Activated B cell treated with CpG ODN at 0.5 μM for 24 hours (primary cell): ENCODE measurements at places on chromosomes 13 and 19.

DNA sequence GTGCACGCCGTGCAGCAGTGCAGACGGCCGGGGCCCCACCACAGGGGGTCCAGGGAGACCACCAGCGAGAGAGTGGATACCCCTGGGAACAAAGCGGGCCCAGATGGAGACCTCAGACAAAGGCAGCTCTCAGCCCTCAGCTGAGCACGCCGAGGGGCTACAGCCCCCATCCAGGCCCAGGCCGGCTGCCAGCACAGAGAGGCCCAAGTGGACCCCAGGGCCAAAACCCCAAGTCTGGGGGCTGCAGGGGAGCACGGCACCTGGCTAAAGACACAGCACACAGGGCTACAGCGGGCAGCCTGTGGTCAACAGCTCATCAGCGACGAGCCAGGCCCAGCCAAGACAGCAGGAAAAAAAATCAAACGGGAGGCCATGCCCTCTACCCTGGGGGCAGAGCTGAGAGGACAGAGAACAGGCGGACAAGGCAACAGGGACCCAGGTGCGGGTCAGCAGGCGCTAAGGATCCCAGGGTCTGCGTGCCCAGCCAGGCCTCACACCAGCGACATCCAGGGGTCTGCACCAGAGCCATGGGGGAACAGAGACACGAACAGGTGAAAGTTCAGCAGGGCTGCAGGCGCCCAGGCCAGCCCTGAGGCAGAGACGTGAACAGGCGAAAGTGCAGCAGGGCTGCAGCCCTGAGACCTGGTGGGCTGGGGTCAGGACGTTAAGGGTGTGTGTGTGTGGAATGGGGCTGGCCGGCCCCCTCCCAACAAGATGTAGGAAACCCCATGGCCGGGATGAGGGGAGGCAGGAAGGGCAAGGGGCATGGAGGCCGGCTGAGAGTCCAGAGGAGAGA is 34.3 kb downstream of the RASA3 start:
- no peak for DNase-seq

DNA sequence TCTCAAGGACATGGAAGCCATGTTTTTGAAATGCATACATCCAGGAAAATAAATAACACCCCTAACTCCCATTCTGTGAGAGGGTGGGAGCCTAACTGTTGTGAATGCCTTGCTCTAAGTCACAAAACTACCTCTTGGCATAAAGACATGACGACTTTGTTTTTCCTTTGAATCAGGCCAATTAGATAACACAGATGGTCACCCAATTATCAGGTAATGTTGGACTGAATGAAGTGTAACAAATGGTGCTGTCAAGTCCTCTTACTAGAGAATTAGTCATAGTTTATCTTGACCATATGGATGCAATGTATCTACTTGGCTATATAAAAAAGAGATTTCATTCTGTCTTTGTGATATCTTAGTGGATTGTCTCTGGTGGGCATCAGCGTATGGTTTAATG is 553.6 kb upstream of the ATXN8OS start:
- no peak for DNase-seq

- peak; percentile 94 for DNase-seq
Observed at GRCh38 chr19:45444318-45445041, 20.8 kb upstream of the ERCC1 start.

- DNase-seq, result peak; percentile 66
Observed at GRCh38 chr19:7337380-7338194, 11.2 kb upstream of the ARHGEF18 start.

DNA sequence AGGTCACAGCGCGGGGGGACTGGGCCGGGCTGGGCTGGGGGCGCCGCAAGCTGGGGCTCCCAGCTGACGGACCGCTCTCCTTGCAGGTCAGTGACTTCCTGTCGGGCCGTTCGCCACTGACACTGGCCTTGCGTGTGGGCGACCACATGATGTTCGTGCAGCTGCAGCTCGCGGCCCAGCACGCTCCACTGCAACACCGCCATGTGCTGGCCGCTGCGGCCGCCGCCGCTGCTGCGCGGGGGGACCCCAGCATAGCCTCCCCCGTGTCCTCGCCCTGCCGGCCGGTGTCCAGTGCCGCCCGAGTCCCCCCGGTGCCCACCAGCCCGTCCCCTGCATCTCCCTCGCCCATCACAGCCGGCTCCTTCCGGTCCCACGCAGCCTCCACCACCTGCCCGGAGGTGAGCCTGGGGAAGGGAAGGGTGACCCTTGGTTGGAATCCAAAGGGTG is 5.7 kb downstream of the MIDN start:
- no peak for DNase-seq

DNA sequence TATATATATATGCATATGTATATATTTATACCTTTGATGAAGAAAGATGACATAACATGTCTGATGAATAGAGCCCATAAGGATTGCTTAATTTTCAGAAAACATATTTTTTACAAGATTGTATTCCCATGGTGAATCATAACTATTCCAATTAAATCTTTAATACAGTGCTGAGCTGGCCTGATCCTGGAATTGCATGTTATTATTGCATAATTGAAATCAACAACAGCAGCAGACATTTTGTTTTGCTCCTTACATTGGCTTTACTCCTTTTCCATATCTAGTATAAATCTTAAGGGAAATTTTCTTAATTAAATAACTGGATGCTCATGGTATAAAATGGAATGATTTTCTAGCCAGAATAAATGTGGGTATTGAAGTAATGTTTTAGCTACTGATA is 22.0 kb downstream of the POSTN start:
- DNase-seq, result no peak

DNA sequence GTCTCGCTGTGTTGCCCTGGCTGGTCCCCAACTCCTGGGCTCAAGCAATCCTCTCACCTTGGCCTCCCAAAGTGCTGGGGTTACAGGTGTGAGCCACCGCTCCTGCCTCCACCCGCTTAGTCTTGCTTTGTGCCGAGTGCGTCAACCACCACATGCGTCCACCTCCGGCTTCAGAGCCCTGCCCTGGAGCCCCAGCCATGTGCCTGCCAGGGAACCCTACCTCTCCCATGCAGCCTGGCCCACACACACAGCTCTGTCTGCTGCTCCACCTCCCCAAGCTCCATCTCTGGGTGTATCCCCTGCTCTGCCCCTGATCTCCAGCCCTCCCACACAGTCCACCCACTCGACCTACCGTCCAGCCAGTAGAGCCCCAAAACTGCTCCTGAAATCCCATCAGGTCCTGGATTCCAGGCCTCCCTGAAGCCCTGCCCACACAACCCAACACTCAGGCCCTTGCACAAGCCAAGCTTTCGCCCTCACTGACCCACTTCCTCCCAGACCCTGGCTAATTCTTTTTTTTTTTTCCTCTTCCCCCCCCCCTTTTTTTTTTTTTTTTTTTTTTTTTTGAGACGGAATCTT is 9.6 kb downstream of the CYP2F1 start:
- no peak for DNase-seq
